ENCODE measurements at places on chromosomes 12 and 14. TPM values are rescaled to one million over a fixed set of nuclear protein-coding genes. Genes with fewer than 3 reads are reported as not detected.

DNA sequence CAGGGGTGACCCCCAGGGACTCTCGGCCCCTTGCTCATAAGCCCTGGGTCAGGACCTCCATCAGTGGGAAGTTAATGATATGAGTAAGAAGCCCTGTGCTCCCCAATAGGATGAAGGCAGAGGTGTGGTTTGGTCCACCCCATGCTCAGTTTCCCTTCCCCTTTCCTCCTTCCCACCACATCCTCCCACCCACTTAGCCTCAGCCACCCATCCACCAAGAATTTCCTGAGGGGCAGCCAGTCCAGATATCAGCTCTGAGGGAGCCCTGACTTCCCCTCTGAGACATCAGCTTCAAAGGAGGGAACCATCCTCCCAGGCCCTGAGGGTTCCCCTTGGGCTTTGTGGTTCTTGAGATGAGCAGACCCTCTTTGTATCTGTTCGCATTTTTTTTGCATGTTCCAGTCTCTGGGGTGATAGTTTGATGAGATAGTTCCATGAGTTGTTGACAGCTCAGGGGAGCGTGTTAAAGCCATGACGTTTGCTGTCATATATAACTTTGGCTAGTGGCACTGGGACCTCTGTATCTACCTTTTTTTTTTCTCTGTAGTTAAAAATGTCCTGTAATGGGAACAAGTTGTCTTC, 71.2 kb downstream of the LGMN start:
- no peak for DNase-seq

DNA sequence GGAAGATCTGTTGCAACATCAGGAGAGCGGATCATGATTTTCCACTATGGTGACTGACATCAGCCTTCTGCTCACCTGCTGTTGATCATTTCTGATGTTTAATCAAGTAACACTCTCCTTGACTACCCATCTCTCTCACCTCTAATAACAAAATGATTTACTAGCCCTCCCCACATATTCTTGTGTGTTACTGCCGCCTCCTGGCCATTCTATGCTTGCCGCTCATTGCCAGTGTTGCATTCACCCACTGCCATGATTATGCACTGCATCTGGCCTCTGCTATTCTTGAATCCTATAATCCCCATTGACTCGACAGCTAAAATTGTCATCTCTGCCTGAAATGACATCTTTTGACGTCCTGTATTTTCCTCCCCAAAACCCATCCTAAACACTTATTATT, 113.8 kb downstream of the RERGL start:
- no peak for DNase-seq

GRCh38 chr12:34304546-34304945, 282.2 kb downstream of the ALG10 start:
- no peak for DNase-seq

DNA sequence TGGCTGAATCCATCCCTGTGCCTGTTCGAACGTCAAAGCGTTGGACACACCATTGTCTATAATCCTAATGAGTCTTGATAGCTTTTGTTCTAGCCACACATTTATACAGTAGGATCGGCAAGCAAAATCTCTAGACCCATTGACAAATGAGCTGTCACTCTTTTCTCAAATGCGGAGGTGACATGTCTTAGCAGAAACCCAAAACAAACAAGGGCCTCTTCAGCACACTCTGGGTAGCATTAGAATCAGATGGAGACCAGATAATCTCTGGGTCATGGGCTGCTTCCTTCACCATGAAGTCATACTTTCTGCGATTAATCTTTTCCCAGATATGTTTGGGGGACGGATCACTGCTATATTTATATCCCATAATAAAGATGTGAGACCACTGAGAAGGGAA, 100.2 kb downstream of the PLXNC1 start:
- no peak for DNase-seq

- DNase-seq, result no peak
Measured at GRCh38 chr14:85075694-85076476, 454.1 kb upstream of the FLRT2 start.

- DNase-seq, result no peak
Measured at GRCh38 chr12:19639781-19640415, 200.6 kb downstream of the AEBP2 start.

DNA sequence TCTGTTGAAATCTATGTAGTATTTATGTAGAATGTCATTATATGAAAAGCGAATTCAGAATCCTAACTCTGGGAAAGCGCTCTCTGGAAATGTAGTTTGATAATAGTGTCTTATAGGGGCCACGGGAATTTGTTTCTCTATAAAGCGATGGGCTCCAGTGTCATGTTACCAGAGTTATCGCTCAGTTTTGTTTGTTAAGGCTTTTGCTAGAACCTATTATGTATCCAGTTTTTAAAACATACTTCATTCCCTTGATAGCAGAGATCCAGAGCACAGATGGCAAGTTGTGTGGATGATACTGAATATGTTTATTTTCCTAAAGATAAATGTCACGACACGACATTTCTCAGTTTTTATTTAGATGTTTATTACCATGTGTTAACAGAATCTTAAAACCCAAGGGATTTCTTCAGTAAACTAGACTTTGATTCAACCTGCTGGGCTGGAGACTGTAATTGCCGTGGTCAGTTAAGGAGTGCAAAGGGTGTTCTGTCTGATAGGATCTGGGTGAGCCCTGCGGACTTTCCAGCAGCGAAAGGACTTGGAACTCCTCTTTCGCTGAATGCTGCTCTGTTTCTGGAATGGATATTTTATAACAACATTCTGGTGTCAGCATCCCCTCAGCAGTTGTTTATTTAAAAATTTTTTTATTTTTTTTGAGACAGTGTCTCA, 1.7 kb upstream of the DNAH10 start:
- DNase-seq, result no peak

DNA sequence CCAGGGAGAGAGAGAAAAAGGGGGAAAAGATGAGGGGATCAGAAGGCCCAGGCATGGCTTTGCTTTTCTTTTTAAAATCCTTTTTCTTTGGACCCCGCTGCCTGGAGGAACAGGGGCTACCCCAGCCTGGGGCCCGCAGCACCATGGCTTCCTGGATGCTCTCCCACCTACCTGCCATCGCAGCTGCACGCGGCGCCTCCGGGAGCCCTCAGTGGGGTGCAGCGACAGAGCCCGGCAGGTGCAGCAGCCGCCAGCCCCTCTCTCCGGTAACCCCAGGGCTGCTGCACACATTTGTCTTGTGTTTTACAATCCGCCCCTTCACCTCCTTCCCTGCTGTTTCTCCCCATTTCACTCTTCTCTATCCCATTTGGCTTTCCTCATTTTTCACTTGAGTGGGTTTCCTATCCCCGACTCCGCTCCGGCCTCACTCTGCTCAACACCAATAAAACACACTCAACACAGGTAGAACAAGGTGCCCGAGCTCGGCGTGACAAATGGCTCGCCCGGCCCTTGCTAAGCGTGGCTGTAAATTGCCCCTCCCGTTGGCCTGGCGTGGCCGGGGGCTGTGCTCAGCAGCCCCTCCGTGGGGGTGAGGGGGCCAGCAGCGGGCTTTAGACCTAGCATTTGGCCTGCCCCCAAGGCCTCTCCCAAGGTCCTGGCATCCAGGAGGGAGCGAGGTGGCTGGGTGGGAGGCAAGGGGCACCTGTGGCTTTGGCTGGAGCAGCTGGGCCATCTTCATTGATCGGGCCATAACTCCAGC, 52.6 kb upstream of the GPATCH2L start:
- DNase-seq, result no peak

DNA sequence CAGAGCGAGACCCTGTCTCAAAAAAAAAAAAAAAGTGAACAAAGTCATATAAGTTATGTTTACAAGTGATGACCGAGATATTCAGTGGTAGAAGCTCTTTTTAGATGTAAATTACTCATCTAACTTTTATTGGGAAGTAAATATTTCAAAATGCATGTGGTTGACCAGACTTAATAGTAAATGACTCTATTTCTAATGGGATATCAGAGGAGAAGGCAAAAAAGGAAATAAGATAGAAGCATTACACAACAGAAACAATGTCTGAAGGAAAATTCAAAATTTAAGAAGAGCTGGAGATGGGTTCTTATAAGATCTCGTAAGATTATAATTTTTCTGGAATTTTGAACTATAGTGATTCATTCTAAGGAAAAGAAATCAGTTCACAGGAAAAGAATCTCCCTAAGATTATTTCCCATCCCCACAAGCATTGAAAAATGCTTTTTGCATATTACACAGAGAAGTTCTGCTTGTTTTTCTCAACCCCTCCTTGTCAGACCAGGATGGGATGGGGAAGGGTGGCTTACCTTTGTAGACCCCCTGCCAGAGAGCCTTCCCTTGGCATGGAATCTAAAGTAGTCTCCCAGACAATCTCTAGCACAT, 63.1 kb upstream of the STK38L start:
- DNase-seq, result no peak

- no peak for DNase-seq
Measured at GRCh38 chr12:68162374-68162773, 2.8 kb upstream of the IFNG start.

DNA sequence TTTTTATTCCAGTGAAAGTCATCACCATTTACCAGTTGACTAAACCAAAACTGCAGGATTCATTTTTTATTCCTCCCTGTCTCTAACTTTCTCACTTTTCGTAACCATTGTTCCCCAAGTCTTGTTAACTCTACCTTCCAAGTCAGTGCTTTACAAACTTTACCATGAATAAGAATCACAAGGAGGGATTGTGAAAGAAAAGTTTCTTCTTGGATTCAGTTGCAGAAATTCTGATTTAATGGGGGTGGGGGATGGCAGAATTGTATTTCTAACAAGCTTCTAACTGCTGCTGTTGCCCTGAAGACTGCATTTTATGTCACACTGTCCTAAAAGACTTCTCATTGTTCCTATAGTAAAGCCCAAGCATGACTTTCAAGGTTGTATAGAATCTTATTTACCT, 5.0 kb upstream of the RAB21 start:
- no peak for DNase-seq

DNA sequence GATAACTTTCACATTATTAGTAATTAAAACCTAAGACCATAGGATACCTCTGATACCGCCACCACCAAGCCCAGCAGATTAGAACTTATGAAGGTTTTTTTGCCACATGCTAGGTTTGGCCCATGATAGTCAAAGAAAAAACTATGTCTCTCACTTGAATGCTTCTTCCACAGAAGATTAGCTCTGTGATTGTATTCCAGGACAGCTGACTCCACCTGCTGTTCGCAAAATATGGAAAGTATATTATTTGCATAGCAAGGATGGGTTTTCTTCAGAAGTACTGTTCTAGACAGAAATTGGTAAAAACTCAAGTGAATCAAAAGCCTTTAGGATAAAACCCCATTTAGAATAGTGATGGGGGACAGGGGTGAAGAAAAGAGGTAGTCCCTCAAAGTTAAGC, 42.2 kb downstream of the PPFIBP1 start:
- DNase-seq, result no peak

DNA sequence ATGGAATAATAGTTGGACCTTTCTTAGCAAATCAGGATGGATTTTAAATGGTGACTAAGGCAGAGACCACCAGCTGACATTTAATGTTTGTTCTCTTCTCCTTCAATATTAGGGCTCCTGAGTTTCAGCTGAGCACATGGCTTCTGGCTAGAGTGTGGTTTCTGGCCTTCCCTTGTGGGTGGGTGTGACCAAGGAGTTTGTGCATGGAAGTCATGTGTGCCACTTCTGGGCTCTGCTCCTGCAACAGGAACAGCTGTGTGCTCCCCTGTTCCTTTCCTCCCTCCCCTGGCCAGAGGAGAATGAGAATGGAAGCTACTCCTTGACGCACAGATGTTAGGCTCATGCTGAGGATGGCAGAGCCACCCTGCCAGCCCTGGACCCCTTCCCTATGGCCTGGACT, 44.2 kb downstream of the CCDC175 start:
- DNase-seq, result no peak

DNA sequence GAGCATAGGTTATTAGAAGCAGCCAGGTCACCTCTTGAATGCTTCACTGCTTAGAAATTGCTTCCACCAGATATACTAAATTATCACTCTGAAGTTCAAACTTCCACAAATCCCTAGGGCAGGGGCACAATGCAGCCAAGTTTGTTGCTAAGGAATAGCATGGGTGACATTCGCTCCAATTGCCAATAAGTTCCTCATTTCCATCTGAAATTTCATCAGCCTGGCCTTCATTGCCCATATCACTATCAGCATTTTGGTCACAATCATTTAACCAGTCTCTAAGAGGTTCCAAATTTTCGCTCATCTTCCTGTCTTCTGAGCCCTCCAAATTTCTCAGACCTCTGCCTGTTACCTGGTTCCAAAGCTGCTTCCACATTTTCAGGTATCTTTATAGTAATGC, 356.1 kb downstream of the DAD1 start:
- DNase-seq, result no peak

DNA sequence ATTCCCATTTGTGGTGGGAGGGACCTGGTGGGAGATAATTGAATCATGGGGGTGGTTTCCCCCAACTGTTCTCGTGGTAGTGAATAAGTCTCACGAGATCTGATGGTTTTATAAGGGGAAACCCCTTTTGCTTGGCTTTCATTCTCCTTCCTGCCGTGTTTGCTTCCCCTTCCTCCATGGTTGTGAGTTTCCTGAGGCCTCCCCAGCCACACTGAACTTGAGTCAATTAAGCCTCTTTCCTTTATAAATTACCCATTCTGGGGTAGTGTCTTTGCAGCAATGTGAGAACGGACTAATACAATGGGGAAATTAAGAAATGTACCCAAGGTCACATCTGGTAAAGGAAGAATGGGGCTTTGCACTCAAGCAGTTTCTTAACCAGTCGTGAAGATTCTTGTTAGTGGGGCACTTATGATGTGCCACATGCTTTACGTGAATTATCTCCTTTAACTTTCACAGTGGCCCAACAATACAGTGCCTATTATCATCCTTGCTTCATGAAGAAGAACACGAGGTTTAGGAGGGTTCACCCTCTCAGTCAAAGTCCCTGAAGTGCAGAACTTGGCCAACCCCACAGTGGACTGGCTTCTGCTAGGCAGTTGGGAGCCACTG, 234.3 kb downstream of the EFCAB11 start:
- DNase-seq, result no peak

- DNase-seq, result no peak
Measured at GRCh38 chr14:86787717-86788116, 1205.3 kb downstream of the GALC start.

DNA sequence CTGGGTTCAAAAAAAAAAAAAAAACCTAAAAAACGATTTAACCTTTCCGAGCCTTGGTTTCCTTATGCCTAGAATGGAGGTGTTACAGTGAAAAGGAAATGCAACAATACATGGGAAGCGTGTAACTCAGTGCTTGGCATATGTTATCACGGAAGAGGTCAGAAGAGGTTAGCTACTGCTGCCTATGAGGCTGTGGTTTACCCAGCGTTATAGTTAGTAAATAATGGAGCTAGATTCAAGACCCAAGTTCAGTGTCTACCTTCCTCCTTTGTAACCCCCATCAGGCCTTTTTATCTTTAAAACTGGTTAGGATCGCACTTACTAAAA, 839 bp downstream of the IFT43 start:
- DNase-seq, result no peak

The FSCB gene
- polyA plus RNA-seq, result not detected

The MYL2 gene
- not detected for polyA plus RNA-seq

The SLCO1C1 gene
- 0.39 TPM for polyA plus RNA-seq

The TAS2R20 gene
- polyA plus RNA-seq, result 0.57 TPM

The PRR13 gene
- polyA plus RNA-seq, result 82.9 TPM
